ENCODE measurements at places on chromosomes 7 and 10. TPM values are rescaled to one million over a fixed set of nuclear protein-coding genes. Genes with fewer than 3 reads are reported as not detected.

Gene SUGCT
- total RNA-seq: 1.5 TPM

DNA sequence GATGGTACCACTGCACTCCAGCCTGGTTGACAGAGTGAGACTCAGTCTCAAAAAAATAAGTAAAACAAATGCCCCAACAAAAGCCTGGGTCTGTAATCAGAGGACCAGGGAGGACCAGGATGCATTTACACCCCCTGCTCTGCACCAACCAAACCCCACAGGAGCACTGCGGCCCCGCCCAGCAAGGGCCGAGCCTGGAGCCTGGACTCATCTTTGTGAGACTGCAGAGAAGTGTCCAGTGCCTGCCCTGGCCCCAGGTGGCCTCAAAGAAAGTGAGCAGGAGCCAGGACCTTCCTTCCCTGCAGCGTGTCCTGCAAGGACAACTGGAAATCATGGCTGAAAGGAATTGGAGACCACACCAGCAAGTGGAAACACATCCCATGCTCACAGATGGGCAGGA lies 31.6 kb downstream of the KNDC1 start:
- H3K27me3 ChIP-seq: peaks cover 45% of the 10 kb centered on the region
- no peaks in the 10 kb centered on the region for H3K4me1 ChIP-seq
- H3K27ac ChIP-seq: no peak overlapping the region
- no peak for DNase-seq

Gene MUC12
- total RNA-seq: 0.67 TPM

Gene C10orf67
- 0.50 TPM for total RNA-seq

GRCh38 chr10:31940839-31941653 lies 12.4 kb upstream of the ARHGAP12 start:
- no peaks in the 10 kb centered on the region for H3K36me3 ChIP-seq
- H3K4me1 ChIP-seq: peaks cover 42% of the 10 kb centered on the region
- no peak overlapping the region for H3K4me3 ChIP-seq
- peak; percentile 96 for DNase-seq

- H3K36me3 ChIP-seq: no peaks in the 10 kb centered on the region
- DNase-seq: no peak
- no peak overlapping the region for H3K4me3 ChIP-seq
- H3K4me1 ChIP-seq: no peaks in the 10 kb centered on the region
- H3K27ac ChIP-seq: no peak overlapping the region
Measured at GRCh38 chr10:105718207-105718995, 1077.3 kb downstream of the SORCS3 start.

DNA sequence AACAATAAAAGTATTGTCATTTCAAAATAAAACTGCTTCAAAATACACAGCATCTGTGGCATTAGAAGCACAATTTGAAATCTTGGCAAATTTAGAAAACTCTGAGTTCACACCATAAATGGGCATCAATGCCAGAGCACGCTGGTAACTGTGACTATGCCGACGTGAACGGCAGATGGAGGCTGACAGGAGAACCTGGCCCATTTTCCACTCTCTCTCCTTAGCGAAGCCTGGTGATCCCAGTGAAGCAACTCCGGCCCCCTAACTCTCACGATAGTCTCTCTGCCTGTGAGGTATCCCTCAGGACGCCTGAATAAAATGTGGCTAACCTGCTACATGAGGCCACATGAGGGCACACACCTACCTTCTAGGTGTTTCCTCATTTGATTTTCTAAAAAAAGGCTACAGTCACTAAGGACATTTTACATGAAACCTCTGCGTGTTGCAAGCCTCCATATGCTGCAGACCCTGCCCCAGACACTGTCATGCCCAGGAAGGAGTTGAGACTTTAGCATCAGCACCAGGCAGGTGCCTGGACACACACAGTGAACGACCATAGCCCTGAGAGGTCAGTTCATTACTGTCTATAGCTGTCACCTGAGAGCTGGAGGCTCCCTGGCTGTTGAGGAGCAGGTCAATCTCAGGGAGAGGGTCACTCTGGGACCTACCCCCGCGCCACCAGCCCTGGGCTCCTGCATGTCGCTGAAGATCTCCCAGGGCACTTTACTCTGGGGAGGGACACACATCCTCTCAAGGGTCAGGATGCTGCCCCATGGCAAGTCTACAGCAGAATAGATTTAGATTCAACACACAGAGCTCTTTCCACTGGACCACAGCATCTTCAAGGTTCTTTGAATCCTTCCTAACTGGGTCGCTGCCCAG lies 62.9 kb upstream of the CAMK2B start:
- no peak overlapping the region for H3K27ac ChIP-seq
- H3K4me1 ChIP-seq: no peaks in the 10 kb centered on the region
- H3K36me3 ChIP-seq: peaks cover 12% of the 10 kb centered on the region
- H3K27me3 ChIP-seq: no peaks in the 10 kb centered on the region

Gene ERVW-1
- not detected for total RNA-seq

Gene ADAP1
- total RNA-seq: 18.6 TPM

GRCh38 chr10:130739016-130739756 lies 572.3 kb downstream of the TCERG1L start:
- H3K4me1 ChIP-seq: no peaks in the 10 kb centered on the region
- H3K27ac ChIP-seq: no peak overlapping the region
- DNase-seq: no peak
- H3K4me3 ChIP-seq: no peak overlapping the region
- H3K36me3 ChIP-seq: no peaks in the 10 kb centered on the region

DNA sequence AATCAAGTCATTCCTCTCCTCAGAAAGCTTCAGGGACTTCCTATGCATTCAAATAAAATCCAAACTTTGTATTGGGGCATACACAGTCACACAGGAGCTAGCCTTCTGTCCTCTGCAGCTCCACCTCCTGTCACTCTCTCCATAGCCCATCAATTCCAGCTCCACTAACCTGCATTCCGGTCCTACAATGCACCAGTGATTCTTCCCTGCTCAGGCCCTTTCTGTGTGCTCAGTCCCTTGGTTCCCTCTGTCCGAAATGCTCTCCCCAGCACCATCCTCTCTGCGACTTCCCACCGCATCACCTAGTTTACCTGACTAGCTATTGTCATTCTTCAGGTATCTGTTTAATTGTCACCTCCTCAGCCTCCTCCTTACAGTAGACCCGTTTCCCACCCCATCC lies 26.4 kb upstream of the YAE1 start:
- no peak overlapping the region for H3K27ac ChIP-seq
- H3K4me1 ChIP-seq: no peaks in the 10 kb centered on the region
- DNase-seq: no peak
- no peaks in the 10 kb centered on the region for H3K27me3 ChIP-seq

DNA sequence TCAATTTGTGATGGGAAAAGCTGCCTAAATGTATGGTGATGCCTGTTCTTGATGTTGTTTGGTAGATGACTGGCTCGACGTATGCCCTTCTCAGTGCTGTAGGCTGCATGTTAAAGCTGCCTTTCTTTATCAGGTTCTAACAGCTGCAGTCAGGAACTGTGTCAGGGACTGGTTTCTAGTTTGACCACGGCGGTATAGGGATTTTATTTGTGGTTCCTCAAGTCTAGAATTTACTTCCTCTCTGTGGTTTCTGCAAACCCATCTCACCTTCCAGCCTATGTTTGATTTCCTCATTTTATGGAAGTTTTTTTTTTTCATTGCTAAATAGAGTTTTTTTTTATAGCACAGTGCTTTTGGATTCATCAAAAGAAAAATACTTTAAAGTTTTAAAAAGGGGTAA lies 26.5 kb downstream of the LMTK2 start:
- H3K27ac ChIP-seq: no peak overlapping the region
- no peaks in the 10 kb centered on the region for H3K27me3 ChIP-seq
- no peaks in the 10 kb centered on the region for H3K36me3 ChIP-seq
- H3K4me3 ChIP-seq: no peak overlapping the region

Gene METTL27
- not detected for total RNA-seq

DNA sequence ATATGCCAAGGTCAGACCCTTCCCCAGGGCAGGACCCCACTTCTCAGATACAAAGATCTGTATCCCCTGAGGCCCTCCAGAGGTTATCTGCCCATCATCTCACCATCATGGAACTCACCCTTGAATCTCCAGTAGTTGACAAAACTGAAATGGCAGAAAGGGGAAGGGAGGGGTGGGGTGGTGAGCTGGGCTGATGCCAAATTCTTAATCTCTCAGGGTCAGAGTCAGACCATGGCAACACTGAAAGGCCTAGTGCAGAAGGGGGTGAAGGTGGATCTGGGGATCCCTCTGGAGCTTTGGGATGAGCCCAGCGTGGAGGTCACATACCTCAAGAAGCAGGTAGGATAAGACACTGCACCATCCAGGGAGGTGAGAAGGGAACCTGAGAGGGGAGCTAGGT lies 3.1 kb downstream of the CNPY4 start:
- H3K4me3 ChIP-seq: no peak overlapping the region
- no peak for DNase-seq
- no peak overlapping the region for H3K27ac ChIP-seq
- no peaks in the 10 kb centered on the region for H3K27me3 ChIP-seq
- peaks cover 14% of the 10 kb centered on the region for H3K4me1 ChIP-seq

Gene CALML5
- not detected for total RNA-seq

Gene MBL2
- not detected for total RNA-seq

Gene SPDYE2B
- total RNA-seq: not detected

Data from A673 (cell line).